ENCODE measurements at places on chromosomes 2 and 18.

- no peak for DNase-seq
Observed at GRCh38 chr2:14654835-14655282, 22.3 kb downstream of the LRATD1 start.

GRCh38 chr2:59276033-59276432 lies 1034.9 kb upstream of the FANCL start:
- no peak for DNase-seq

GRCh38 chr2:18910843-18911242 lies 321.5 kb upstream of the NT5C1B start:
- no peak for DNase-seq

GRCh38 chr2:33304032-33304864 lies 172.2 kb upstream of the RASGRP3 start:
- DNase-seq = no peak

DNA sequence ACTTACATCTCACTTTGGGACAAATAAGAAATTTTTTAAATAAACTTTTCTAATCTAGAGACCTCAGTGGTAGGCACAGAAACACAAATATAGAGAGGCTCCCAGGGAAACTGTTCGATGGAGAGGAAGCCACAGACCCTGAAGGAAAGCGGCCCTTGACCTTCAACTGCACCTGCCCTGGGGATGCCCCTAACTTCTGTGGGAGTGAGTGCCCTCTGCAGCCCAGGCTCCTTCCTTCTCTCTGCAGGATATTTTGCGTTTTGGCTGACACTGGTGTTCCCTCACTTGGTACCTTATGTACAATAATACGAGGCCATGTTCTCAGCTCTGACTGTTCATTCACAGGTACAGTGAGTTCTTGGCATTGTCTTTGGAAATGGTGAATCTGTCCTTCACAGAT lies 64.8 kb upstream of the MAL start:
- DNase-seq = no peak

GRCh38 chr2:44804406-44805265 lies 136.9 kb upstream of the SIX3 start:
- DNase-seq = no peak

DNA sequence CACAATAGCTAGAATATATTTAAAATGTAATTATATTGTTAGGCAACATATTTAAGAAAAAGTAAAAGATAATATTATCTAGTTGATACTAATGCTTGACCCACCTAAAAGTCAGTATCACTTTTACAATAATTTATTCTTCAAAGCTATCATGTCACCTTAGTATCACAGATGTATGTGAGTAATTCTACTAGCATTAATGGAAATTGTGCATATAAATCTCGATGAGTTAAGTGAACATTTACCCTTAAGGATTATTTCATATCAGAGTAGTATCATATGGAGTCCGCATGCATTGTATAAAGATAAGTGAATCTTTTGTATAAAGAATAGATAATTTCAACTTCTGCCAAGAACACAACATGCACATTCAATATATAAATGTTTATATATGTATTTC lies 103.4 kb downstream of the AGPS start:
- DNase-seq = no peak

DNA sequence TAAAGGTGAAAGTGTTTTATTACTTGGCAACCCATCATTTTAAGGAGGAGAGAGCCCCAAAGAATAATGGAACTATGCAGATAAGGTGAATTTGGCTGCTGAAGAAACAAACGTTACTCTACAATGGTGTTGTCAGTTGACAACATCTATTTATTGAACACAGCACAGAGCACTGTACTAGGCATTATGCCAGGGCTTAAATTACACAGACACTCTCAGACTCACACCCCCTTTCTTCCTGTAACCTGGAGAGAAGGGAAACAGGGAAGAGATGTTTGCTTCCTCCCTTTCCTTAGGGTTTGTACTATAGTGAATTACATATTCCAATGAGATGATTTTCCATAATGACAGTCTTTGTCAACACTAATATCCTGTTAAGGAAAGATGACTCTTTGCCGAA lies 94.0 kb upstream of the ATP5MC3 start:
- DNase-seq = no peak

DNA sequence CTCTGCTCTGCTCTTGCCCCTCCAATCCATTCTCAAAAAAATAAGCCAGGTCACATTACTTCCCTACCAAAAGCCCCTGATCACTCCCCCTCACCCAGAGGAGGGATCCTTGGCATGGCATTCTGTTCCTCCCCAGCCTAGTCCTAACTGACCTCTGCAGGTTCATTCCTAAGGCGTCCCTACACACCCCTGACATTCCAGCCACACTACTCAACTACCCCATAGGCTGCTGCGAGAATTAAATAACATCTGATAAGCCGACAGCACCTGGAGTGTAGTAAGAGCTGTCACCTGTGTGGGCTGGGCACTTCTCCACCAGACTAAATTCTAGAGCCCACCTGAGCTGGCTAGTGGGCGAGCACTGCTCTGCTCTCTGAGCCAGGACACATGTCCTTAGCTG lies 44.7 kb upstream of the SLC1A4 start:
- no peak for DNase-seq

- no peak for DNase-seq
Observed at GRCh38 chr2:191253476-191253875, 8.3 kb downstream of the MYO1B start.

DNA sequence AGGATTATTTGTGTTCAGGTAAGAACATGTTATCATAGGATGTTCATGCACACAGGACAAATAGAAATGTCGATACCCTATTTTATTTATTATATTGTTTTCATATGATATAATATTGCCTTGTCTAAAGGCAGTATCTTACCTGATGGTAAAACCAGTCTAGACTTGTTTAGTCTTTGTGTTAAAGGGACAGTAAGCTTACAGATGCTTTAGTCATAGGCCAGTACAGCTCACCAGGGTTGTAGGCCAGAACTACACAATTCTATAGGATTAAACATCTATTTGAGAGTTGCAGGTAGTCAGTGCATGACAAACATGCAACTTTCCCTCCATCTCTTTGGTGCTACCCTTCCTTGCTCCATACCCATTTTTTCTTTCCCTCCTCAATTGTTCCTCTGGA lies 158.5 kb downstream of the GALNT3 start:
- no peak for DNase-seq

- peak; percentile 51 for DNase-seq
Observed at GRCh38 chr2:7044253-7045250, 127.3 kb downstream of the RNF144A start.

DNA sequence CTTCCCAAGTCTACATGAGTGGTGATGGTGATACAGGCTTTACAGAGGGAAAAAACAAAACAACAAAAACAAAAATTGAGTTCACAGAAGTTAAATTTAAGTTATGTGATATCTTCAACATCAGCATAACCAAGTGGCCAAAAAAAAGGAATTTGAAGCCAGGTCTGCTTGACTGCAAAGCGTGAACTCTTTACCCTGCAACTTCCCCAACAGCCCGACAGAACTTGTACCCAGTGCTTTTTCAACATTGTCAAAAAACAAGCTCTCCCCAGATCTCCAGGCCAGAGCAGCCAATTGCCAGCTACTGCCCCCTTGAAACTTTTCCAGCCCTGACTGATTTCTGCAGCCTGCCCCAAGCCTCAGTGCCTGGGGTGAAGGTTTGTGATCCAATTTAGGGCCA lies 76.7 kb downstream of the RNF144A start:
- peak; percentile 65 for DNase-seq

- DNase-seq = no peak
Observed at GRCh38 chr18:80213182-80213581, 34.1 kb downstream of the PARD6G start.

- no peak for DNase-seq
Observed at GRCh38 chr2:119766944-119767343, 7.2 kb downstream of the PTPN4 start.

GRCh38 chr2:147351784-147352183 lies 493.0 kb upstream of the ACVR2A start:
- no peak for DNase-seq

GRCh38 chr2:10844097-10844496 lies 31.5 kb upstream of the PDIA6 start:
- no peak for DNase-seq

GRCh38 chr2:134466141-134466540 lies 212.3 kb downstream of the MGAT5 start:
- no peak for DNase-seq
